ENCODE measurements at places on chromosomes 7 and 10.

DNA sequence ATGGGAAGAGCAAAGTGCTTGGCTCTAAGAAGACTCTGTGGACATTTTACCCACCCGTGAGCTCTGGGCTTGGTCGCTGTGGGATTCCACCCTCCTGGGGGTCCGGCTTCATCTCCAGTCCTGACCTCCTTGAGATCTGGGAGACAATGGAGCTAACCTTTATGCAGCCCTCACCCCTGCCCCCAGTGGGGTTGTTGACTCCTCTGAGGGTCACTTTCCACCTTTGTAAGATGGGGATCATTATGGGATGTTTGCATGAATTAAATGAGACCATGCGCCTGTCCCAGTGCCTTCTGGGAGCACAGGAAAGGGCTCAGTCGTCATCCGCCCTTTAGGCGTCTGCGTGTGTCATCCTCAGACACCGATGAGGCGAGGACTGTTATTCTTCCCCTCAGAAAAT lies 237.2 kb downstream of the SKAP2 start:
- DNase-seq = no peak

DNA sequence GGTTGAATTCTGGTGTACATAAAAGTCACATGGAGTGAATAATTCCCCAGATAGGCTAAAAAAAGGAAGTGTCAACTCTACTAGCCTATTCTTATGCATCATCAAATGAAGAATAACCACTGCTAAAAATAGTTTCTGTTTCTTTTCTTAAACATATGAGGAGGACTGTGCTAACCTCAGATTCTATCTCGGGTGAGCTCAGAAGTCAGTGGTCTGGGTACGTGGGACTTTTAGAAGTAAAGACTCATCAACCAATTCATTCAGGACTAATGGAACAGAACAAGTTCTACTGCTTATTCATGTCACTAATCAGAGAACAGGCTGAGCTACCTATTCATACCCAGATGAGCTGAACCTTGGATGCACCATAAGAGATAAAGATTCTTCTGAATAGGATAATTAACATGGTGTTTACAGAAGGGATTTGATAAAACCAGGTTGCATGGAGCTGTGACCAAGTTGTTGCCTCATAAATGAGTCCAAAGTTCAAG lies 9.5 kb upstream of the ASAH2 start:
- no peak for DNase-seq

DNA sequence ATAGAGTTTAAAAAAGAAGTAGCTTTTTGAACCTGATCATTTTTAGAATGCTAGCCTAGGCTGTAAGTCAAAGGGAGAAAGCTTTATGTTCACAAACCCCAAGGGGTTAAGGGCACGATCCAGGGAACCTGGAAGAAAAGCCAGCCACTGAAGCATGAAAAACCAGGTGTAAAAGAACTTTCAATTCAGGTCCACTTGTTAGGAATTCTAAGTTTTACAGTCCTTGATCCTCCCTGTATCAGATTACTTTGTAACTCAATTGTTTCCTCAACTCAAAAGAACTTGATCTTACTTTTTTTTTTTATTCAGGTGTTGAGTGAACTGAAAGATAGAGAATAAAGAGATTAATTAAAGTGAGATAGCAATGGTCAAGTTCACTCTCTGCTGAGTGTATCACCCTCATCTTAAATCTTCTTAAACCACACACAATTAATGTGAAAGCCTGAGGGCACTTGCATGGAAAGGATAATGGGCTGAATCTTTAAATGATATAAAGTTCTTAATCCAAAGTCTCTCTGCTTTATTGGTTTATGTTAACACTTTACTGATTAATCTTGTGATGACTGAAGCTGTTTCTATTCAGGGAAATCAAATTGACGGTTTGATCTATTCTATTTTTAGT lies 672.2 kb upstream of the LRRN3 start:
- no peak for DNase-seq

DNA sequence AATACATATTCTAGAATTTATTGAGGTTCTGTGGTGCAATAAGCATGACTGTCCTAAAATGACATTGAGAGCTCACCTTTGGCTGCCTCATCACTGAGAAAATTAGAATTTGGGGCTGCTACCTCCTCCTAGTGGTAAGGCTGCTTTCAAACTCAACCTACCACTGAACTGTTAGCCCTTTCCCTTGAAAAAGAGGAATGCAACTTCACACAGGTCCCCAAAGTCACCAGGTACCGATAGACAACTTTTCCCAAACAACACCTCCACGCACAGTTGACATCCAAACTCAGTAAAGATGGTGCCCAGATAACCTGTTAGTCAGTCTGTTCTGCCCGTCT lies 75.9 kb upstream of the SCIN start:
- DNase-seq = no peak

Measured in HEK293T (cell line).